ENCODE measurements at places on chromosomes 7 and 10. TPM values are rescaled to one million over a fixed set of nuclear protein-coding genes. Genes with fewer than 3 reads are reported as not detected.

The HYAL4 gene
- not detected for polyA plus RNA-seq

The HECW1 gene
- 0.36 TPM for polyA plus RNA-seq

DNA sequence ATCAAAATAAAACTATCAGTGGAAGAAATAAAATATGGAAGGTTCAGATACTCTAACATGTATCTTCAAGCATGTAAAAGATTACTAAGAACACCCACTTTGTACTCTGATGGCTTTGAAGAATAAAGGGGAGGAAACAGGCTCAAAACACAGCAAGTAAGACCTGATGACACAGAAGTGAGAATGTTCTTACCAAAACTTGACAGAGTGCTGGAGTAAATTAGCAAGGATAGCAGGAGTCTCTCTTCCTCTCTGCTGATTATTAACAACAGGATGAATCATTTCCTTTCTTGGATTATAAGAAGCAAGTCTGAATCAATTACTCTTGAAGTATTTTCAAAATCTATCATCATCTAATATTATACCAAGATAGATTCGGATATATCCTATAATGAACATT lies 47.5 kb downstream of the GLI3 start:
- no peak overlapping the region for H3K27ac ChIP-seq
- H3K36me3 ChIP-seq: no peaks in the 10 kb centered on the region
- DNase-seq: no peak
- no peak overlapping the region for H3K4me3 ChIP-seq

- H3K4me1 ChIP-seq: peaks cover 10% of the 10 kb centered on the region
- no peak overlapping the region for H3K27ac ChIP-seq
- no peak for DNase-seq
- peaks cover 8% of the 10 kb centered on the region for H3K36me3 ChIP-seq
- H3K4me3 ChIP-seq: no peak overlapping the region
- H3K27me3 ChIP-seq: no peaks in the 10 kb centered on the region
These were observed 96.4 kb downstream of the HIPK2 start for GRCh38 chr7:139681463-139681755.

GRCh38 chr7:1144269-1144771 lies 15.7 kb downstream of the ZFAND2A start:
- no peaks in the 10 kb centered on the region for H3K4me1 ChIP-seq
- no peaks in the 10 kb centered on the region for H3K27me3 ChIP-seq
- H3K36me3 ChIP-seq: no peaks in the 10 kb centered on the region
- DNase-seq: no peak
- H3K27ac ChIP-seq: no peak overlapping the region

- H3K4me1 ChIP-seq: peaks cover 4% of the 10 kb centered on the region
- H3K27me3 ChIP-seq: no peaks in the 10 kb centered on the region
- H3K27ac ChIP-seq: no peak overlapping the region
- no peak for DNase-seq
- H3K36me3 ChIP-seq: peaks cover 14% of the 10 kb centered on the region
- H3K4me3 ChIP-seq: peak overlapping the region; percentile 54
These were observed 23.6 kb downstream of the ZNF783 start for GRCh38 chr7:149285603-149286002.
